ENCODE measurements at places on chromosomes 3 and 15. TPM values are rescaled to one million over a fixed set of nuclear protein-coding genes. Genes with fewer than 3 reads are reported as not detected.
A peak's percentile ranks its signal among the peaks of the same experiment; 100 is the strongest.

GRCh38 chr3:46934072-46934471 lies 42.5 kb downstream of the CCDC12 start:
- H3K36me3 ChIP-seq: peaks cover 25% of the 10 kb centered on the region
- H3K4me1 ChIP-seq: peaks cover 75% of the 10 kb centered on the region
- H3K27ac ChIP-seq: peak overlapping the region; percentile 94
- DNase-seq: no peak
- no peak overlapping the region for H3K4me3 ChIP-seq

DNA sequence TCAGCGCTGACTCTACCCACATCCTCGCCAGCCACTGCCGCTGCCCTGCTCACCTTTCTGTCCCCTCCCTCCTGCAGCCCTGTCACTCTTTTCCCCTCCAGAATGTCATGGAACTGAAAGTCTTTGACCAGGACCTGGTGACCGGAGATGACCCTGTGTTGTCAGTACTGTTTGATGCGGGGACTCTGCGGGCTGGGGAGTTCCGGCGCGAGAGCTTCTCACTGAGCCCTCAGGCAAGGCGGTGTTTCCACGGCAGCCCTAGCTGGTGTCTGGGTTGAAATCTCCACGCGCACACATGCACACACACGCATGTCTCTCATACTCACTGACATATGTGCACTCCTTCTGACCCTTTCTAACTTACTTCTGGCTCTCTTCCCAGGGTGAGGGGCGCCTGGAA lies 2.0 kb downstream of the PLA2G4B start:
- no peak for DNase-seq
- peaks cover 68% of the 10 kb centered on the region for H3K36me3 ChIP-seq
- no peak overlapping the region for H3K27ac ChIP-seq
- no peaks in the 10 kb centered on the region for H3K27me3 ChIP-seq
- no peak overlapping the region for H3K4me3 ChIP-seq
- peaks cover 40% of the 10 kb centered on the region for H3K4me1 ChIP-seq

DNA sequence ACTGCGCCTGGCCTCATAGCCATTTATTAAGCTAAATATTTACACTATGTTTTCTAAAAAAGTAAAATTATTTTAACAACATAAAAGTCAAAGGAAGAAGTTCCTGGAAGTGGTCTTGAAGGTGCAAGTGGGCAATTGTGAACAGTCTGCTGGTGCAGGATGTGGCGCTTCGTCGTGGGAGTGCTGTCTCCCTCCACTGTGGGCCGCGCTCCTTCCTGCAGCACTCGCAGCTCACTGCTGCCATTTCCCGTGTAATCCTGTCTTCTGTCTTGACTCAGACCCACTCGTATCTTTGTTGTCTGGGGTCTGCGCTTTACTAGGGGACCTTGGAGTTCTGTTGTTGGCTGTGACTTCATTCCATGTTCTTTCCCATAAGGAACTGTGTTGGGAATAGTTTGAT lies 56.3 kb downstream of the APBA2 start:
- no peak overlapping the region for H3K27ac ChIP-seq
- no peaks in the 10 kb centered on the region for H3K4me1 ChIP-seq
- H3K36me3 ChIP-seq: no peaks in the 10 kb centered on the region
- no peaks in the 10 kb centered on the region for H3K27me3 ChIP-seq
- H3K4me3 ChIP-seq: no peak overlapping the region

ECE2 gene
- not detected for total RNA-seq

SEMA3B gene
- total RNA-seq: 51.8 TPM

DLEC1 gene
- 0.22 TPM for total RNA-seq
